ENCODE measurements at places on chromosomes 11 and 22.

DNA sequence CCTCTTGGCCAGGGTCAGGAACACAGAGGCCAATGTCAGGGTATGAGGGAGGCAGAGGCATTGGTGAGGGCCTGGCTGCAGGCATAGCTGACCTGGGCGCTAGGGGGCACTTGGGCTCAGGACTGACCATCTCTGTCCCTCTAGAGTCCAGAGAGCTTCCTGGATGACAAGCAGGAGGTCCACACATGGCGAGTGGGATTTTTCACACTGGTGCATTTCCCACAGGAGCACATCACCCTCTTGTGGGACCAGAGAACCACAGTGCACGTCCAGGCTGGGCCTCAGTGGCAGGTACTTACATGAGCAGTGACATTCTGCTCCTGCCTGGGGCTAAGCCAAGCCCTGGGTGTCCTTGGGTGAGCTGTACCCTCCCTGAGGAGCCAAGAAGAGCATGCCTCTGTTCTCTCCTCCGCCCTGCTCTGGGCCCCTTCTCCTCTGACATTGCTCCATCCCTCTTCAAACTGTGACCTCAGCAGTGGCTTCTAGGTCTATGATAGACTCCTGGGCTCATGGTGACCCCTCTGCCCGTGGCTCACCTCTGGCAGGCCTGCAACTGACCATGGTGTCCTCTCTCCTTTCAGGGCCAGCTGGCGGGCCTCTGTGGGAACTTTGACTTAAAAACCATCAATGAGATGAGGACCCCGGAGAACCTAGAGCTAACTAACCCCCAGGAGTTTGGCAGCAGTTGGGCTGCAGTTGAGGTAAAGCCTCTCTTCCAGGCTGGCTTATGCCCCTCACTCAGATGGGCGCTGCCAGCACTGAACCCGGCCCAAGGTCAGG lies 46.6 kb downstream of the OTOG start:
- no peak for DNase-seq

GRCh38 chr11:4181782-4182721 lies 87.5 kb downstream of the RRM1 start:
- no peak for DNase-seq

- DNase-seq: no peak
Observed at GRCh38 chr11:130126516-130126915, 33.1 kb upstream of the ST14 start.

DNA sequence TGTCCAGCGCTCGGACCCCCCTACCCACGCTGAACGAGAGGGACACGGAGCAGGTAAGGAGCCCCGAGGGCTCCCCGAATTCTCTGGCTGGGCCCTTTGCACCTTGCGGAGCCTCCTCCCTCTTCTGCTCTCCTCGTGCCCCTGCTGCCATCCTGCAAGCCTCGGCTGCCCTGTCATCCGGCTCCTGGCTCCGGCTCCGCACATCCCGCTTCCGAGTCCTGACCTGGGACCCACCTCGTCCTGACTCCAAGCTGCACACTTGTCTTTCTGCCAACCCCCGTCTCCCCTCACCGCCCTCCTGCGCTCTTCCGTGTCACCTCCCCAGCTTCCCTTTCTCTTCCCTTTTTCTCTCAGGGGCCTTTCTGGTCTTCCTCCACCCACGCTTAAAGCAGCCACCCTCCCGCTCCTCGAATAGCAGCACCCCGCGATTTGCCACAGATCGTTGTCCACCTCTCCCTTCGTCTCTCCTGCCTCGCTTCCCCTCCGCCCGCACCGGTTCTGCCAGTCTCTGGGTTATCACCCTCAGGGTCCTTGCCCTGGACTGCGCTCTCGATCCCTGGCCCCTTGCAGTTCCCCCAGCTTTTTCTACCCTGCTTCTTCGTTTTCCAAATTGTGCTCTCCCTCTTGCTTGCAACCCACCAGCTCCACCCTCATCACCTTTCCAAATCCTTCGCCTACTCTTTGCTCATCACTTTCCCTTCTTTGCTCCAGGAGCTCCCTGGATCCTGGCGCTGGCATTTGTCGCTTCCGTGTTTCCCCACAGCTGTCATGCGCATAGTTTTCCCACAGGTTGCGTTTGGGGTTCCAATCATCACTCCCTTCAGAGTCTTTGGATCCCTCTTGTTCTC lies 822 bp downstream of the MARK2 start:
- no peak for DNase-seq

DNA sequence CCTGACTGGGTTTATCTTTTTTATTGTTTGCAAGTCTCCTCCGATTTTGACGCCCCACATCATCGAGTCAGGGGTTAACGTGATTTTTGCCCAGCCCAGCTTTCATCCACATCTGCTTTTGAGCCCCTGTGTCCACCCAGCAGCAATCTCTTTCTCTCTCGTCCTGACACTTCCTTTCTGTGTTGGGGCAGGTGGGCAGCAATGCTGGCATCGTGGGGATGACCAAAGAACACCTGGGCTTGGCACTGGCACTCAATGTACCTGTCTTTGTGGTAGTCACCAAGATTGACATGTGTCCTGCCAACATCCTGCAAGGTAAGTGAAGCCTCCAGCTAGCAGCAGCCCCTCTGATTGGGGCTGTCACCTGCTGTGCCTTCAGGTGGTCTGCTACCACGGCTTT lies 15.8 kb downstream of the GTPBP1 start:
- DNase-seq: no peak

DNA sequence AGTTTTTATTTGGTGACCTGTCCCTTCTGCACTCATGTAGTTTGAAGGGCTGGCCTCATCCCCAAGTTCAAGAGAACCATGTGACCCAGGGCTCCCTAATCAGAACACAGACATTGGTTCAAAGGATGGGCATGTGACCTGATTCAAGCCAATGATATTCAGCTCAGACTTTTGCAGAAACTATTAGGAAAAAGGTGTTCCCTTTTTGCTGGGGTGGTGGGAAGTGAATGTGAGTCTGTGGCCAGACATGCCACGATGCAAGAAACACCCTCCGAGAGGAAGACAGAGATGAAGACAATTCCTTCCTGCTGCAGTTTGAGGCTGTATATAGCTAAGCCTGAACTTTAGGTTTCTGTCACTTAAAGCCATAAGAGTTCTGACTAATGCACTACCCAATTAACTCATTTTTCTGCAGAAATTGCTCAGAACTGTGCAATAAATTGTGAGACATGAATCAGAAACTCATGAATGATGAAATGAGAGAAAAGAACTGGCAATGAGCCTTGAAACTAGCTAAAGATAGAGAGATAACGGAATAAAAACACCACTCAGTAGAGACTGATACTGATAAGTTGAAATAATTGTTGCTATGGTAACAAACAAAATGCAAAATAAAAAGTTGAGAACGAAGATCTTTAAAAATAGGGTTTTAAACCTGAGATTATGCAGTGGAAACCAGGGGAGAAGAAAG lies 9.2 kb upstream of the MAPK1 start:
- DNase-seq: no peak

- no peak for DNase-seq
Observed at GRCh38 chr22:45896964-45897538, 79.9 kb downstream of the WNT7B start.

DNA sequence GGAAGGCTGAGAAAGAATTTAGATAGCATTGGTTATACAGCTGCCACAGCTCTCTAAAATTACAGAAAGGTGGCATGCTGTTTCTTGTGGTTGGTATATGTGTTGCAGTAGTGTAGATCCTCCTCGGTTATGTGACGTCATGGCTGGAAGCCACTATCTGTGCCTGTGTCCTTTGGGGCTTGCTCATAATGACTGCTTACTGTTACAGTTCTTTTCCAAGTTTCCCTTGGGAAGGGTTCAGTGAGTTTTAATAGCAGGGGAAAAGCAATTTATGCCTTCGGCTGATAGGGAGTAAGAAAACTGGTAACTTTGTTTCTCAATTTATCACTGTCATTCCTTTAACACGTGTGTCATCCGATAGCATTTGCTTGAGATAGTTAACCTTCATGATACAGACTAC lies 47.2 kb downstream of the POLD3 start:
- DNase-seq: no peak

DNA sequence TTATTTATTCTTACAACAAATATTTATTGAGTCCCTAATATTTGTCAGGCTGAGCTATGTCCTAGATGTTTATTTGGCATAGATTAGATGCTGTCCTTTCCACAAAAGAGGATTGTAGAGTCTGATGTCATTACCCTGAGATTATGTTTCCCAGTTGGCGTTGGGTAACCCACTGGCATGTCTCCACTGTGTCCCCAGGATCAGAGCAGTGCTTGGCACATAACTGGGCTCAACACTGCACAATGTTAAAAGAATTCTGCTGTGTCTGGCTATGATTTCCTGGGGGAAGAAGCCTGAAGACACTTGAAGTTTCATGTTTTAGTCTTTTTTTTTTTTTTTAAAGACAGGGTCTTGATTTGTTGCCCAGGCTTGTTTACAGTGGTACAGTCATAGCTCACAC lies 4.0 kb downstream of the RCN1 start:
- no peak for DNase-seq

DNA sequence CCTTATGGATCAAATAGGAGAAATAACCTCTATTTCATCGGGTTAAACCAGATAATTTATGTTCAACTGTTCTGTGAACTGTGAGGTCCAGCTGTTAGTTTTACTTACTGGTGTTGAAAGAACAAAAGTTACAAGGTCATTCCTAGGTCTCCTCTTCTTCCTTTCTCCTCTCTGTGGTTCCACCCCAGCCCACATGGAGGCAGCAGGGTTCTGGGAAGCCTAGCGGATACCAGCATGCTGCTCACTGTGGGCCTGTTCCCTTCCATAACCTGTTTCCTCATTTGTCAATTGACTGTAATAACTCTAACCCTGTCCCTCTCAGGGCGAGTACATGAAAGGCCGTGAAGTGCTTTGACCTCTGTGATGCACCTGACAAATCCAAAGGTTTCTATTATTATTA lies 27.8 kb downstream of the RELT start:
- no peak for DNase-seq

DNA sequence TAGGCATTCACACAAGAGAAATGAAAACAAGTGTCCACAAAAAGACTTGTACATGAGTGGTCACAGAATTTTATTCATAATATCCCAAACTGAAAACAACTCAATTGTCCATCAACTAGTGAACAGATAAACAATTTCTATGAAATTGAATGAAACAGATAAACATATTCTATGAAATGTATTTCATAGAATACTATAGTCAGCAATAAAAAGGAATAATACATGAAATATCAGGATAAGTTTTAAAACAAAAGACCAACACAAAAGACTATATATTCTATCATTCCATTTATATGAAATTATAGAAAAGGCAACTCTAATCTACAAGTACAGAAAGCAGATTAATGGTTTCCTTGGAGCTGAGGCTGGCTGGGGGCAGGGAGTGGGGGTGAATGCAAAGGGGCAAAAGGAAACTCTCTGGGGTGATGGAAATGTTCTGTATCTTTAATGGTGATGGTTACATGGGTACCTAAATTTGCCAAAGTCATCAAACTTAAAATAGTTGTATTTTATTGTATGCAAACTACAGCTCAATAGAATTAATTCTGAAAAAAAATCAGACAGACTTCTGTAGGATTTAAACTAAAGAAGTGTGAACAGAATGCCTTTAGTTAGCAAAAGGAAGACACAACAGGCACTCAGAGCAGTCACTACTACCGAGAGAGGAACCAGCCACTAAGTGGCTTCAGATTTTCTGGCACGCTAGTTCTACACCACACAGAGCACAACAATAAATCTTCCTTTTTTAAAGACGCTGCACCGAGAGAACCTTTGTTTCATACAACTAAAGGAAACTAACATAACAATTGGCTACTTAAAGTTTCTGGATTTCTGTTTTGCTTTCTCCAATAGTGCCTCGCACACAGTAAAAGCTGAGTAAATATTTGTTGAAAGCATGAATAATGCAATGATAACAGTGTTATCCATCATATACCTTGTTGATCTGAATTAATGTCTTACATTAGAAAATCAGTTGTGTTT lies 15.4 kb downstream of the CCDC34 start:
- no peak for DNase-seq

DNA sequence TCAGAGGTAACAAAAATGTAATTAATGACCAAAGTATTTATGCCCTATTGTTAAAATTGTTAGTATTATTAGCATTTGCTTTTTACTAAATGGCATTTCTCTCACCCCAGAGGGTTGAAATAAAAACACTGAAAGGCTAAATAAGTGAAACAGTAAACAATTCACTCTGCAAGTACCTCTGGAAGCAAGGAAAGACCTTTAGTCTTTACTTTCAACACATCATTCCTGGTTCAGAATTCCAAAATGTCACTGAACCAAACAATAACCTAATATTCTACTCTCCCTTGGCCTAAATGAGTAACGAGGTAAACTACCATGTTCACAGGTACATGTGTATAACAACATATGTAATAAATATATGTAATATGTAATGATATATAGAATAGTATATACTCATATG lies 369.3 kb downstream of the TTC28 start:
- no peak for DNase-seq

DNA sequence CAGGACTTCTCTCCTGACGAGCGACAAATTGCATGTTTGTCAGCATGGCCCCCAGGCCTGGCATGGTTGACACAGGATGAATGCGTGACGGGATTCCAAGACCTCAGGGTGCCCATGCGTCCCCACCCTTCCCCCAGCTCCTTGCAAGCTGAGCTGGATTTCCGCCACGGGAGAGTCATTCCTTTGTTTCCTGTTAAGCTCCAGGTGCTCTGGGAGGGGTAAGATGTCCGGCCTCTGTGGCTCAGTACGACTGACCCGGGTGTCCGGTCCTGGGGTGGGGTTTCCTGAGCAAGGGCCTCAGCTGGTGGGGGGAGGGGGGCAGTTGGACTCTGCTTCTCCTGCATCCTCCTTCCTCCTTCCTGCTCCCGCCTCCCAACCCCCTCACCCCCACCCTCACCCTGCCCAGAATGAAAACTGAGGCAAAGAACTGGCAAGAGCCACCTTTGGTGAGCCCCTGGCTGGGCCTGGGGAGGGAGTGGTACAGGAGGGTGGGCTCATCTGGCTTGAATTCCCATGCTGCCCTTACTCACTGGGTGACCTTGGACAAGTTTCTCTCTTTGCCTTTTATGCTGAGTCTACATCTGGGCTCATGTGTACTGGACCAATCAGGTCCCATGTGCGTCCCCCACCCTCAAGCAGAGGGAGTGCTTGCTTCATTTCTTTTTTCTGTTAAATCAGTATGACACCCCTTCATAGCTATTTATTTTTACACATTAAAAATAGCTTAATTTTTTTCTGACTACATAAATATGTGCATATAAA lies 2.5 kb downstream of the CDC42EP2 start:
- DNase-seq: no peak

GRCh38 chr22:47307326-47307725 lies 544.9 kb downstream of the TBC1D22A start:
- no peak for DNase-seq

DNA sequence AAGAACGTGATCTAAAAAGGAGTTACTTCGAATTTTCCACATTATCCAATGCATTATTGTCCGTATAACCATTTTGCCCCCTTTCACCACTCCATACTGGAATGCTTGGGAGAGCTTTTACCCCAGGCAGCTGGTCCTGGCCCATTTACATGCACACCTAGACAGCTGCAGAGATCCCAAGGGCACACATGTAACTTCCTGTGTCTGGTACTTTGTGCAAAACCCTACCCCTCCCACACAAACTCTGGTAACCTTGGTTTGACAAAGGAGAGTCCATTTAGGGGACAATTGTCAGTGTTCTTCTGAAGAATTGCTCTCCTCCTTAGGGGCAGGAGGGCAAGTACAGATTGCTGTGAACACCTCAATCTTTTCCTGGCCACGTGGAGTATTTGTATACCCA lies 57.3 kb upstream of the SORL1 start:
- no peak for DNase-seq

GRCh38 chr11:108985945-108986279 lies 321.0 kb downstream of the DDX10 start:
- no peak for DNase-seq

- DNase-seq: peak; percentile 44
Observed at GRCh38 chr11:64233913-64234586, at the start of gene VEGFB. Gene VEGFB (plus strand): TSS chr11:64234584. CDS start chr11:64234834, 250 bp downstream.

Measured in activated CD4-positive, CD25-positive, alpha-beta regulatory T cell treated with anti-CD3 and anti-CD28 coated beads, Interleukin-2, amount 50 U/mL, for 16 hours (primary cell).